Activated gamma-delta T cell (primary cell): ENCODE measurements at places on chromosomes 4 and X.

DNA sequence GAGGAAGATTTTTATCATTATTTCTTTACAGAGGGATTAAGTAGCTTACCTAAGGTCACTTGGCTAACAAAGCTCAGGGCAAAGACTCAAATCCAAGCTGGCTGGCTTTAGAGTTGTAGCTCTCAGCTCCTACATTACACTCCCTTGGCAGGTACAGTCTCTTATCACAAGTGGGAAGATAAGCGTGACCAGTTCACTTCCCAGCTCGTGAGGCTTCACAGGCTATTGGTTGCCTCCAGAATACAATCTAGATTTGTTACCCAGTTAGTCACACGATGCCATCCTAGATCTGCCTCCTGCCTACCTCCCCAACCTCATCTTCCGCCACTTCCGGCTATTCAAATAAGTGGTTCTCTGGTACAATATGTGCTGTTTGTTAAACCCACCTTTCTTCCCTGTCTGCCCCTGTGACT is 3.7 kb downstream of the MMRN1 start:
- no peak for DNase-seq

GRCh38 chr4:17763931-17764330 is 17.5 kb downstream of the FAM184B start:
- no peak for DNase-seq

DNA sequence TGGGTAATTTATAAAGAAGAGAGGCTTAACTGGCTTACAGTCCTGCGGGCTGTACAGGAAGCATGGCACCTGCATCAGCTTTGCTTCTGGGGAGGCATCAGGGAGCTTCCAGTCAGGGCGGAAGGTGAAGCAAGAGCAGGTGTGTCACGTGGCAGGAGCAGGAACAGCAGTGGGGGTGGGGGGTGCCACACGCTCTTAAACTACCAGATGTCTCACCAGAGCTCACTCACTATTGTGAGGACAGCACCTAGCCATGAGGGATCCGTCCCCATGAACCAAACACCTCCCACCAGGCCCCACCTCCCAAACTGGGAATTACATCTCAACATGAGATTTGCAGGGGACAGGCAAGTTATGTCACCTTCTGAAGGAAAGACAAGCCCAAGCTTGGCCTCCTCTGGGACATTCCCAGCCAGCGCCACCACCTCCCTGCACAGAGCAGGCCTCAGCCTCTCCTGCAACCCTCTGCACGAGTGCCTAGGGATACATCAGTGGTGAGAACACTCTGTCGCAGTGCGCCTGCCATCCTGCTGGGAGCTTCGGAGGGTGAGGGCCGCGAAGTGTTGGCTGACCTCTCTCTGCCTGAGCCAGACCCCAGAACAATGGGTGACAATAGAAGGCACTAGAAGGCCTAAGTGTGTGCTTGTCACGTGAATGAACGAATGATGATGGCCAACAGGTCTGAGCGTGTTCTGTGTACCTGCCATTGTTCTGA is 244.3 kb downstream of the EVC2 start:
- DNase-seq: no peak

DNA sequence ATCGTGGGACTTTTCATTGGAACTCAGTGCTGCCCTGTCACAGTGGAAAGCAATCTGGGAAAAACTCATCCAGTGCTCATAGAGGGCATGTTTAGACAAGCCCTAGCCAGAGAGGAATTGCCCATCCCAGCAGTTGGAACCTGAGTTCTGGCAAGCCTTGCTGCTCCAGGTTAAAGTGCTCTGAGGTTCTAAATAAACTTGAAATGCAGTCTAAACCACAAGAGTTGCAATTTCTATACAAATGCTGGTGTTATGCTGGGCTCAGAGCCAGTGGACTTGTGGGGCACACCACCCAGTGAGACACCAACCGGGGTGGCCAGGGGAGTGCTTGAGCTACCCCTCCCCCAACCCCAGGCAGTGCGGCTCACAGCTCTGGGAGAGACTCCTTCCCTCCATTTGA is 142.8 kb upstream of the PPP1R2C start:
- no peak for DNase-seq

GRCh38 chrX:50152456-50152855 is 48.4 kb downstream of the AKAP4 start:
- no peak for DNase-seq

DNA sequence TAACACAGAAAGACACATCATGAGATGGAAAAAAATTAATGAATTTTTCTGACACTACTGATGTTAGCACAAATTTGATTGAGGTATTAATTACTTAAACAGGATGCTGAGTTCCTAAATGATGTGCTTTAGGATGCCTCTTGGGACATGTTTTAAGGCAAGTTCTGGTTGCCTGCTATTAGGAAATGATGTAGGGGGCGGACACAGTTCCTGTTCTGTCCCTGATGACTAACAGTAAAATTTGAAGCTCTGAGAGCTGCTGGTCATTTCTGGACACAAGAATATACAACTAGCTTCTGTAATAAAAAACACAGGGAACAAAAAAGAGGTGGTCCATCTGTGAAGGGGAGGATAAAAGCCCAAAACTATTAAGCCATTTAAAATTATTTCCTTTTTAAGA is 163.2 kb upstream of the ETNPPL start:
- DNase-seq: no peak

GRCh38 chr4:179625406-179625805 is 2183.2 kb upstream of the AGA start:
- no peak for DNase-seq

DNA sequence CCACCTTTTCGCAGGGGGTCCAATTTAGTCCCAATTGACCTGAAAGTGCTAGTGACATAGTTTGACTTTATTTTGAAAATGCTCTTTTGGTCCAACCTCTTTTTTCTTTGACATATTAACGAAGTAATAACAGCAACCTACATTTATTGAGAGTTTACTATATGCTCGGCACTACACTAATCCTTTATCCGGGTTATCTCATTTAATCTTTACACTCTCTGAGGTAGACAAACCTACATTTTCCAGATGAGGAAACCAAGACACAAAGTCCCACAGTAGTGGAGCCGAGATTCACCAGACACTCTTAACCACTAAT is 307 bp upstream of the ATRX start:
- no peak for DNase-seq

GRCh38 chr4:52701207-52701606 is 42.1 kb upstream of the USP46 start:
- DNase-seq: no peak

DNA sequence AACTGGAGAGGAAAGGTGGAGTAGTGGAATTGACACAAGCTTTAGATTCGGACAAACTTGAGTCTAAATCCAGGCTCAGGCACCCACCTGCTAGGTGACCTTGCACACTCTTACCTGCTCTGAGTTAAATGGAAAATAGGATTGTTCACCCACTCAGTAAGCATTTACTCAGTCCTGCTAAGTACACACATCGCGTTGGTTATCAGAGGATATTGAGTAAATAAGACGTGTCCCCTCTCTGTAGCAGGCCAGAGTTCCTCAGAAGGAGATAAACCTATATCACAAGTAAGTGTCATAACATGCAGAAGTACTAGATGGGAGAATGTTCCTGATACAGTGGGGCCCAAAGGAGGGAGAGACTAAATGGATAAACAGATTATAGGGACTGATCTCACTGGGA is 117.7 kb downstream of the SMIM20 start:
- DNase-seq: no peak

DNA sequence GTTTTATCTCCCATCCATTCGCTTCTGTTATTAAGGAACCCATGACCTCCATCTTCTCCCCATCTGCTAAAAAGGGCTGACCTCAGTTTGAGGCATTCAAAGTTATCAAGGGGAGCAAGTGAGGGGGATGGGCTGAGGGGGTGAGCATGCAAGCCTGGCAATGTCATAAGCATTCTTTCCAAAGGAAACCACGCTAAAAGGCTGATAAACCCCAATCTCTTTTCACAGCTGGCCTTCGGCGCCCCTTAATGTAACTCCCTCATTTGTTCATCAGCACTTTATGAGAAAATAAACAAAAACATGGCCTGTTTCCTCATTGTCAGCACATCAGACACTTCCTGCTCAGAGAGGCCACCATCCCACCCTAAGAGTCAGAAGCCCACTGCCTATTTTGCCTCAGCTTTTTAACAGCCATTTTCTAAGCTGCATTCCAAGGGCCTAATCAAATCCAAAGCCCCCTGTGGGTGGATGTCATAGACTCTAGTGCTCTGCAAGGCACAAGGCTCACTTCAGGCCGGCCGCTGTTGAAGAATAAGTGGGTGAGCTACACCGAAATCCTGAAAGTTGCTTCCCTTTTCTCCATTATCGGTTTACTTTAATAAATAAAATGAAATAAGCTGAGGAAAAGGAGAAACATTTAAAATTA is 92.0 kb upstream of the SRD5A3 start:
- no peak for DNase-seq

DNA sequence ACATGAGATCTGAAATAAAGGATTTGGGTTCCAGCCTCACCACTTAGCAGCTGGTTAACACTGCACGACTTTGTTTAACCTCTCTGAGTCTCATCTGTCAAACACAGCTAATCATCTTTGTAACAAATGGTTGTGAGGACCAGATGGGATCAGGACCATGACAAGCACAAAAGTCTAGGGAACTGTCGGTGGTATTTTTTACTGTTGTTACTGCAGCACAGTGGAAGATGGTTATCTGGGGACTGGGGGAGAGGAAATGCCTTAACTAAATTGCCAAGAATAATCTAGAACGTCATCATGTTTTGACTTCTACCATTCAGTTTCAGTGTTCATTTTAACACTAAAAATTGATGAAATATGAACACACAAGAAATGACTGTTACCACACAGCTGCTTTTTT is 99.5 kb downstream of the ADGRA3 start:
- DNase-seq: no peak

GRCh38 chr4:8592366-8593263 is at the start of gene CPZ:
Gene CPZ, plus strand, starts transcription at chr4:8592765. Its CDS starts 69 bp downstream, at chr4:8592834.
- DNase-seq: no peak

DNA sequence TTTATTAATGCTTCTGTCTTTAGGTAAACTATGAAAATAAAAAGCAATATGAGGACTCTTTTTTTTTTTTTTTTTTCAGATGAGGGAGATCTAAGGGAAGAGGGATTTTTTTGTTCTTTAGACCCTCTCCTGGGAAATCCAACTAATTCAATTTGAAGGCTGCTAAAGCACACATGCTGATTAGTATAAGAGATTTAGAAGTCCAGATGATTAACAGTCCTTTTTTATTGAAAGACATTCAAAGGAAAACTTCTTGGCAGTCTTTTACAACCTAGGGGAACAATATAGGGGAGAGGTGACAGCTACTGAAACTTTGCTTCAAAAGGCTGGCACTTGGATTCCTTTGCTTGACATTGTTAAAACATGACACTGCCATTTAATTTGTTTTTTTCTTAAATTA is 602.5 kb downstream of the RAPGEF2 start:
- no peak for DNase-seq

GRCh38 chr4:152926959-152927358 is 9.2 kb upstream of the FHDC1 start:
- DNase-seq: no peak

DNA sequence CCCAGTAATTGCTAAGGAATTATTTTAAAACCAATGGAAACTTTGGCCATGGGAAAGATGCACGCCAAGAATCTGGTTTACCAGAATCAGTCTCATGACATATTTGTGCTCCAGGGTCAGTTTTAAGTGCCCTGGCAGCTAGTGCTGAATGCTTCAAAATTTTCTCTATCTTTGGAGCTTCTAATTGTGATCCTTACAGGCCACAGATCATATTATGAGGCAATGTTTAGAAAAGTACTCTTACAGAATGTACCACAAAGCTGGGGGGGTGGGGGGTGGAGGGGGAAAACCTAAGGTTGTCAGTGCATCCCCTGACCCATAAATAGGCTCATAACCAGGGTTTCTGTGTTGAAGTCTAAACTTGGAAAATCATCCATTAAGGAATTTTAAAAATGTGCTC is 514.5 kb downstream of the INPP4B start:
- no peak for DNase-seq

DNA sequence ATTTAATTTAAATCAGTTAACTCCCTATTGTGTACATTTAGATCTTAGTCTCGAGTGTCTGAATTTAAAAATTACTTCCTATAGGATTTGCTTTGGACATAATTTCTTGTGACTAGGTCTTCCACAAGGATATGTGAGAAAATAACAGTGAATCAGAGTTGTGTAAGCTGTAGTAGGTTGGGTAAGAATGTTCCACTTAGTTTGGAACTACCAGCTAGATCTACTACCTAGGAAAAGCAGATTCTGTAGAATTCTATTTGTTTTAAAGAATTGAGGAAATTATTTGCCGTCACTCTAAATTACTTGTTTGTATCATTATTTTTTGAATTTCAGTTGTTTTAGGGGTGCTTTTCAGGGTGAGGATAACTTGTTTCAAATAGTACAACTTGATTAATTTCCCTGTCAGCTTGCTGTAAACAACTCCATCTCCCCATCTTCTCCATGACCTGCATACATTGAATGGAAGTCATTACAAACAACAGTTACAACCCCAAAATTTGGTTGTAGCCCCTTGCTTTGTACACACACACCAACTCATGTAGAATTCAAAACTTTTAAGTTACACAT is 1.3 kb downstream of the MTHFD2L start:
- DNase-seq: no peak

- DNase-seq: no peak
Measured at GRCh38 chrX:20680998-20681397, 414.3 kb upstream of the RPS6KA3 start.

DNA sequence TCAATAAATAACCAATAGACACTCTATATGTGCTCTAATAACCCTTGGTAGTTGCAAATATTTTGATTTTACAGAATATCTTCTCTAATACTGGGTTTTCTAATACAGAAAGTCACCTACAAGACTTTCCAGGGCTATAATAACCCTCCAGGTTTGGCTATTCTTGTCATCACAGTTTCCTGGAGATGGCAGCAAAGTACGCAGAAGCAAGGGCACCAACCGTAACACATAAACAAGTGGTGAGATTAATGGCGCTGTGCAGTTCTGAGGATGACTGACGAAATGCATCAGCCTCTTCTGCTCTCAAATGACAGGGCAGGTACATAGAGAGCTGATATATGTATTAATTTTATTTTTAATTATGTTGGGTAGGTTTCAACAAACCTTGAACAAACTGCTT is 122.4 kb downstream of the C4orf33 start:
- no peak for DNase-seq

DNA sequence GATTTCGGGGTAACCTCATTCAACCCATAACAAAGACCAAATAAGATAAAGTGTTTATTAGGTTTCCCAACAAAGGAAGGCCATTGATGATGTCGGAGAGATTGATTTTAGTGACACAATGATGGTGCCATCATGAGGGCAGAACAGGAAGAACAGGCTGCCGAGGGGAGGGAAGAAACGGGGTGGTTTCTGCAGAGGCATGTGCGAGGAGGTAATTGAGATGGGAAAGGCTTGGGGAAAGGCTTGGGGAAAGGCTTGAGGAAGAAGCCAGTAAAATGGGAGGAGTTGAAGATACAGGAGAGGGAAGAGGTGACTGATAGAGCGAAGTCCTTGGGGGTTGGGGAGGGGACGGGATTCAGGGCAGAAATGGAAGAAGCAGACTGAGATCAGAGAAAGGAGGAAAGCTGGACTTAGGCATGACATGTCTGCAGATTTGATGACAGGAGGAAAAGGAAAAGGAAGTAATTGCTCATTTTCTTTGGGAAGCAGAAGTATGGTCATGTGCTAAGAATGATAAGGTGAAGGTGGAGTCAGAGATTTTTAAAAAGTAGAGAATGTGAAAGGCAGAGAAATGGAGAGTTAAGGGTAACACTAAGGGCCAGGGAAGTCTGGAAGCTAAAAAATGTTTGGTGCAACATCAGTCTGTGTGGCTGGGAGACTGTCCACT is 6.0 kb downstream of the HPSE start:
- DNase-seq: no peak

- no peak for DNase-seq
Measured at GRCh38 chrX:98924511-98924910, 1485.6 kb downstream of the PCDH19 start.
